ENCODE measurements at places on chromosomes 7 and 10.

- DNase-seq, result no peak
These were observed at the start of gene PALS2 for GRCh38 chr7:24572997-24573553. TSS of gene PALS2 (plus strand) at chr7:24573452. CDS start at chr7:24623668, 50,216 bp downstream.

- no peak for DNase-seq
These were observed 75.1 kb downstream of the SEMA3D start for GRCh38 chr7:85111761-85112160.

GRCh38 chr10:118027397-118027796 is 19.3 kb downstream of the RAB11FIP2 start:
- no peak for DNase-seq

DNA sequence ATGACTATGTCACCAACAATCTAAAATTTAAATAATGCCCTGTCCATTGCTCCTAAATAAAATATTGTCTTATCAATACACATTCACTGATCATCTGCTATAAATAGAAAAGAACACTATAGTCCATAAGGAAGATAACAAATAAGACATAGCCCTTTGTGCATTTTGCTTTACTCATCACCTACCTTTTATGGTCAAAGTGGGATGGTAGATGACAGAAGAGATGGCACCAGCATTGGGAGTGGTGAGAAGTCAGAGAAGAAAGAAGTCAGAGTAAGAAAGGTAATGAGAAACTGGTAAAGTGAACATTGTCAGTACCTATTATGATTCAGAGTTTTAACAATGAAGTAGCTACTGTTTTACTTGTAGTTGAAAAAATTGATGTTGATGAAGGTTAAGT is 31.1 kb downstream of the SEMA3E start:
- DNase-seq, result no peak

Measured in DMS79 (cell line).